Activated CD4-positive, alpha-beta memory T cell treated with anti-CD3 and anti-CD28 coated beads for 36 hours (primary cell): ENCODE measurements at places on chromosomes 6 and 20. TPM values are rescaled to one million over a fixed set of nuclear protein-coding genes. Genes with fewer than 3 reads are reported as not detected.

- no peak for DNase-seq
- H3K27me3 ChIP-seq: no peaks in the 10 kb centered on the region
- no peak overlapping the region for H3K4me3 ChIP-seq
- no peaks in the 10 kb centered on the region for H3K4me1 ChIP-seq
Measured at GRCh38 chr6:103982574-103982973, 877.1 kb downstream of the HACE1 start.

DNA sequence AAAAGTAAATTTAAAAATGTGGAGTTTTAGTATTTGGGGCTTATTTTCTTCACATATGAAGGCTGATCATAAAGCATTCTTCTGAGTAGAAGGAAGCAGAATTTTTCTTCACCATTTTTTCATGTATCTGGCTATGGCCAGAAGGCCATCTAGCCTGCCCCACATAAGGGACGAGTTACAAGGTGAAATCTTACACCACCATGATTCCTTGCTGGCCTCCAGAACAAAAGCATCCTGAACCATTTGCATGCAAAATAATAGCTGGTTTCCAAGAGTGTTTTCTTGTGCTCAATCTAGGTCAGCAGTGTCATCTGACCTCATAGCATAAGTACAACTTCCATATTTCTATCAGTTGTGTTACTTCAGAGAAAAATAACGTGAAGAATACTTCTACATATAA is 93.1 kb downstream of the BMP5 start:
- no peak overlapping the region for H3K27ac ChIP-seq
- no peaks in the 10 kb centered on the region for H3K27me3 ChIP-seq
- H3K4me1 ChIP-seq: no peaks in the 10 kb centered on the region
- no peak for DNase-seq
- no peaks in the 10 kb centered on the region for H3K36me3 ChIP-seq

GRCh38 chr6:141359953-141360352 is 772.8 kb upstream of the GJE1 start:
- no peaks in the 10 kb centered on the region for H3K36me3 ChIP-seq
- no peaks in the 10 kb centered on the region for H3K4me1 ChIP-seq
- DNase-seq: no peak
- no peak overlapping the region for H3K4me3 ChIP-seq

DNA sequence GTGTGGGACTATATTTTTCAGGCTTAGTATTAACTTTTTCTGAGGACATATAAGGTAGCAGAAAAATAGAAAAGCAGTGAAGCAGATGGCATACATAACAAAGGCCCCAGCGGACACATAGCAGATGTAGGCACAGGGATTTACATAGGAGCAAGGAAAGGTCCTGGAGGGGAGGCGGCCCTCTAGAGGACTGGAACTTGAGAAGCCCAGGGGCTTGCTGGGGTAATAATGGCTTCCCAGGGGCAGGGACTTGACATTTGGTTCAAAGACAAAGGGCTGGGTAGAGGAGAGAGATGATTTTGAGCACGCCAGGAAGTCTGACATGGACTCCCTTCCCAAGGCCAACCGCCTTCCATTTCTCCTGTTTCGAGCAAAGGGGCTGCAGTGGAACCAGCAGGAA is 31.7 kb upstream of the OSTM1 start:
- no peak overlapping the region for H3K4me3 ChIP-seq
- no peaks in the 10 kb centered on the region for H3K36me3 ChIP-seq
- no peak overlapping the region for H3K27ac ChIP-seq
- H3K4me1 ChIP-seq: no peaks in the 10 kb centered on the region
- no peak for DNase-seq
- H3K27me3 ChIP-seq: peaks cover 9% of the 10 kb centered on the region

DNA sequence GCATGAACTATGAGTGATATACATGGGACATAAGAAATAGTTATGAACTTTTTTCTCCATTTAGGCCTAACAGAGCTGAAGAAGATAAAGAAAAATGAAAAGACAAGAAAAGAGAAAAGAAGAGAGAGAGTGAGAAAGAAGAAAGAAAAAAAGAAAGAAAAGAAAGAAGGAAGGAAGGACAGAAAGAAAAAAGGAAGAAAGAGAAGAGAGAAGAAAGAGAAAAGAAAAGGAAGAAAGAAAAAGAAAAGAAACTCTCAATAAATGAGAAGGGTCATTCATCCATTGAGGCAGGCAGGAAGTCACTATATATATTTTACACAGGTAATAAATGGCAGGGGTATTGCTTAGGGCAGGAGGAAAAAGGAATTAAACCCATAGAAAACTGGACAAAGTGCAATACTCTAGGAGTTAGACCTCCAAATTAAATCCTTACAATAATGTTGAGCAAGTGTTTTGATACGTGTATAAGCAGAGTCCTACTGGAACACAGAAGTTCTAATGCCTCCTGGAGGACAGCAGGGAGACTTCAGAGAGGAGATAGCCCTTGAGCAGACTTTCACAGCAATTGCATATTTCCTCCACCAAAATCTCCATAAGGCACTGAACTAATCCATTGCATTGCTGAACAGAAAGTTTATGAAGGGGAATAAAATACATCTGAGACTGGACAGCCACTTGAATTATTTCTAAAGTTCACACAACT is 86.4 kb upstream of the TENT5A start:
- no peaks in the 10 kb centered on the region for H3K36me3 ChIP-seq
- no peak overlapping the region for H3K27ac ChIP-seq
- no peaks in the 10 kb centered on the region for H3K4me1 ChIP-seq
- H3K27me3 ChIP-seq: no peaks in the 10 kb centered on the region

- H3K4me3 ChIP-seq: no peak overlapping the region
- H3K27me3 ChIP-seq: no peaks in the 10 kb centered on the region
- H3K4me1 ChIP-seq: no peaks in the 10 kb centered on the region
- no peak for DNase-seq
- H3K36me3 ChIP-seq: no peaks in the 10 kb centered on the region
Measured at GRCh38 chr20:12849225-12849910, 159.4 kb upstream of the SPTLC3 start.

DNA sequence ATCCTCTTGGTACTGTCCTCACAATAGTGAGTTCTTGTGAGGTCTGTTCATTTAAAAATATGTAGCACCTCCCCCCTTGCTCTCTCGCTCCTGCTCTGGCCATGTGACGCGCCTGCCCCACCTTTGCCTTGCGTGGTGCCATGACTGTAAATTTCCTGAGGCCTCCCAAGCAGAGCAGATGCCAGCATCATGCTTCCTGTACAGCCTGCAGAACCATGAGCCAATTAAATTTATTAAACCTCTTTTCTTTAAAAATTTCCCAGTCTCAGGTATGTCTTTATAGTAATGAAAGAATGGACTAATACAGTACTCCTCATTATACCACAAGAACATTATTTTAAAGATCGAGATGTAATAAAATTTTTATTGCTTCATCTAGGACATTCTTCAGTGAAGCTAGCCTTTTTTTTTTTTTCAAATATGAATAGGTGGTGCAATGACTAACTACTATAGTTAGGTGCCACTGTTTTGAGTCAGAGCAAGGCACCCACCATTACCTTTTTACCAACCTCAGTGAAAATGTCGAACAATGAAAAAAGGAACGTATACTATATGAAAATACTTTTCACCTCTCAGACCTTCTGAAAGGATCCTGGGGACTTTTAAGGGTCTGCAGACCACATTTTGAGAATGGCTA is 191.1 kb upstream of the SGK1 start:
- no peak overlapping the region for H3K4me3 ChIP-seq
- H3K27me3 ChIP-seq: no peaks in the 10 kb centered on the region
- H3K36me3 ChIP-seq: no peaks in the 10 kb centered on the region

GRCh38 chr6:1796706-1797529 is 187.2 kb downstream of the FOXC1 start:
- no peak overlapping the region for H3K27ac ChIP-seq
- H3K27me3 ChIP-seq: no peaks in the 10 kb centered on the region
- peaks cover 9% of the 10 kb centered on the region for H3K4me1 ChIP-seq
- DNase-seq: no peak
- no peak overlapping the region for H3K4me3 ChIP-seq

ADIG gene
- not detected for total RNA-seq

MICA gene
- total RNA-seq: 7.1 TPM

NOX3 gene
- not detected for total RNA-seq

CRISP3 gene
- total RNA-seq: not detected
